ENCODE measurements at places on chromosomes 2 and 18.

DNA sequence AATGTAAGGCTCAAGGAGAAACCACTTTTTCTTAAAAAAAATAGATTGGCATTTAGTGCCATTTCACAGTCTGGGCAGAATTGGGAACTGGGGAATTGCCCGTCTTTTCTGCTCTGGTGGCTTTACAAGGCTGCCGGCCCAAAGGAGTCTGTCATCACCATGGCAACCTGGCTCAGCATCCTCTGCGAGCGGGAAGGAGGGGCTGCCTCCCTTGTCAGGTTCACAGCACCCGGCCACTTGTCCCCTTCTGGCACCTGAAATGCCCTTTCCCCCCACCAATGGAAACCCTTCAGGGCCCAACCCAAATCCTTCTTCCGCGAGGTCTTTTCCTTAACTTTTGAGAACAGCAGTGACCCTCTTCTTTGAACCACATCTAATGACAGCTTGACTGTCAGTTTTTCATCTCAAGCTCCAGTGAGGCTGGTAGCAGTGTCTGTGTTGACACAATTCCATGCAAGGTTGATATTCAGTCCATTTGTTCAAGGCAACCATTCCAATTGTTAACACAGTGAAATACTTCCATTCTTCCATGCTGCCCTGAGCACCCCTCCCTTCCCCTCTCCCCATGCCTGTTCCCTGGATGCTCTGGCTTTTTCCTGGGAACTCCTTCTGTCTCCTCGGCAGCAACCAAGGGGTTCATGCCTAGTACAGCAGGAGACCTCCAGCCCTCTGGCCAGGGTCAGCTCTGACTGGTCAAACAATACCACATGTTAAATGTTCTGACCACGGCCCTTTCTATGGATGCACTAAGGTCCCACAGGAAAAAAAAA lies 79.6 kb downstream of the DNER start:
- DNase-seq: no peak

- DNase-seq: no peak
Observed at GRCh38 chr2:60324536-60324935, 228.9 kb downstream of the BCL11A start.

DNA sequence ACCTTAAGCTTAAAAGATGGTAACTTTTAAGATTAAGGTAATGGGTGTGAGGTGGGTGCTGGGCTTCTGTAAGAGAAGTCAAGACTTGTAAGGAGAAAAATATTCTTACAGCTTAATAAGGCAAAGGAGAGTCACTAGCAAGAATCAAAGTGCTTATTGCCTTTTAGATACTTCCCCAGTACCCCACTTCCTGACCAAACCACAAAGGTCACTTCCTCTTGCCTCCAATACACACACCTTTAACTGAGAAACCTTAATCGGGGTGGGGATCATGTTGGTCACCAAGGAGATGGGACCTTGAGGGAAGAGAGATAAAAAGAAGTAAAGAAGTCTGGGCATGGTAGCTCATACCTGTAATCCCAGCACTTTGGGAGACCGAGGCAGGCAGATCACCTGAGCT lies 10.6 kb upstream of the ATG16L1 start:
- DNase-seq: no peak

GRCh38 chr2:189629531-189630453 lies 31.5 kb upstream of the ASNSD1 start:
- DNase-seq: no peak

DNA sequence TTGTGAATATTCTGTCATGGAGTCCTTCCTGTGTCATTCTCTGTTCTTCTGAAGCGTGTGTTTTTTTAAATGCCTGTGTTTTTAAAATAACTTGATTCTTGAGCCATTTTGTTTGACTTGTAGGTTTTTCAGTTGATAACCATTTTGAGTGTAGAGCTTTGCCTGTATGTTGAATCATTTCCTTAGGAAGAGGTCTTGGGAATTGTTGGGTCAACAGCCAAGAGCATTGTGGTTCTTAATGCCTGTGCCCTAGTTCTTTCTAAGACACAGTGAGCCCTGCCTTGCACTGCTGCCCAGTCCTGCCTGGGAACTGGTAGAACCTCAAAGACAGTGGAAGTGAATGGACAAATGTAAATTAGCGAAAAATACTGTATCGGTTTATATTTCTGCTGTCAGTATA lies 25.9 kb downstream of the RAB12 start:
- no peak for DNase-seq

DNA sequence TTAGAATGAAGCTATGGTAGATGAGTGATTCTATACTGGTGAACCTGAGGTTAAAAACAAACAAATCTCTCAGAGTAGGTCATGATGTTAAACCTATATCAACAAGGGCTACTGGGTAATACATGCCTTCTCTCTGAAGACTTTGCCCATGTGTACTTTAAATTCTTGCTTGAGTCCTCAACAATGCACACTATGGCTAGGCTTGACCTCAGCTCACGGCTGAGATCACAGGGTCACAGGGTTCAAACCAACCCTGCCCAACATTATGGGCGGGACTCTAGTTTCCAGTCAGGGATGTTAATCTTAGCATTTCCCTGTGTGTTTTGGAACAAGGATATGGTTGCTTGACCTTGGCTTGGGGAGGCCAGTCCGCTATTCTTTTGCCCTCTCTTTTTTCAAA lies 7.7 kb downstream of the CD28 start:
- no peak for DNase-seq

GRCh38 chr2:214542295-214542694 lies 131.4 kb downstream of the VWC2L start:
- no peak for DNase-seq

DNA sequence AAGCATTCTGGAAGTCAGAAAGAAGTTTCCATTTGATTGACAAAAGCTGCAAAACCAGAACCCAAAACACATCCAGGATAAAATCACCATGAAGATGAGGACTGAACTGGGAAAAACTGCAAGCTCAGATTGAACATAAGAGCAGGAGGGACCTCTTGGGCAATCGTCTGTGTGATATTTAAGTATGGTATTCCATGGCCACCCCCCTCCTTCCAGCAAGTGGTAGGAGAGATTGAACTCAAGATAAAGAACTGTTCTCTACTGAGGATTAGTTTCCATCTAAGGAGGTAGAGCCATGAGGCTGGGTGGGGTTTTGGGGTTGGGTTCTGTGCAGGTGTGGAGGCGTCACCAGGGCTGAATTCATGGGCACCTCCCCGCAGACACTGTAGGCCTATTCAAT lies 251.1 kb downstream of the NCKAP5 start:
- DNase-seq: no peak

DNA sequence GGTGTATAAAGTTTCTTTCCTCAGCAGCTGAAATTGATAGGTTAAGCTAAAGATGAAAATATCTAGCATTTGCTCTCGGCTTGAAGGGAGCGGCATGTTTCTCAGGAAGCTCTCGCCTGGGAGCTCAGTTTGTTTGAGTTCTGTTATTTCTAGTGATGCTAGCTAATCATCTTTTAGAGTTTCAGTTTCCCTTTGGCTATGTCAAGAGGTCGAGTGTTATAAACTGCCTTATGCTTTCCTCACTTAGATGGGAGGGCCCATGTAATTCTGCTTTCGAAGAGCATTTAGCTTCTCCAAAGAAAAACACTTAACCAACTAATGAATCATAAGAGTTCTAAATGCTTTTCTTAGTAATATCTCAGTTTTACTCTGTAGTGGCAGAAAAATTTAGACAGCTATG lies 33.6 kb downstream of the PLCL1 start:
- DNase-seq: no peak

DNA sequence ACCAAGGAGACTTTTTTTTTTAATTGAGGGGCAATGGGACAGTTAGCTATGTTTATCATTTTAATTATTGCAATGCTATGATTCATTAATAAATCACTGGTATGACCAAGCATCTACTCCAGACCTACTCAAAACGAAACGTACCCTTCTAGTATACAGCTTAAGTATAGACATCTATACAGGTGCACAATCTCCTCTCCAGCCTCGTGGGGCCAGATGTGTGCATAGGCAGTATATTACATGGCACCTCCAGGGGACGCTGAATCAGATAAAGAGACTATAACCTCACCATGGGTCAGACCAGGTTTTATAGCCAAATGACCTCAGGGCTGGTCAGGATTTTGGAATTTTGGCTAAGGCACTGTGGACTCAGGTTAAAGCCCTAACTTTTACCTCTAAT lies 86.6 kb downstream of the SS18 start:
- DNase-seq: no peak

- no peak for DNase-seq
Observed at GRCh38 chr2:174787487-174788205, 23.4 kb upstream of the CHRNA1 start.

- DNase-seq: no peak
Observed at GRCh38 chr18:27731211-27731610, 445.7 kb downstream of the CDH2 start.

DNA sequence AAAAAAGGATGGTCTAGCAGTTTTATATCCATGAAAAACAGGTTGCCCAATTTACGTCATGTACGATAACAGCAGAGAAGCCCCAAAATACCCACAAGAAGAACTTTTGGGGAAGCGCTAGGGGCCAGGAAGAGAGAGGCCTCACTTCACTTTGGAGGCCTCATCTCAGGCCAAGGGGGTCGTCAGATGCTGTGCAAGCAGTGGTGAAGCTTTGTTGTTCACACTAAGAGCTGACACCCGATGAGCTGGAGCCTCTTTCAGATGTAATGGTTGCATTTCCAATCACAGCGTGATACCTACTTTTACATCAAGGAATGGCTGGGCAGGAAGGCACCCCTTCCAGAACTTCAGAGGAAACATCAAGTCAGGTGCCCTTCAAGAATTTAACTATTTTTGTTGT lies 242.3 kb upstream of the PXDN start:
- DNase-seq: no peak

GRCh38 chr2:130972410-130972809 lies 120.8 kb downstream of the FAM168B start:
- DNase-seq: no peak

DNA sequence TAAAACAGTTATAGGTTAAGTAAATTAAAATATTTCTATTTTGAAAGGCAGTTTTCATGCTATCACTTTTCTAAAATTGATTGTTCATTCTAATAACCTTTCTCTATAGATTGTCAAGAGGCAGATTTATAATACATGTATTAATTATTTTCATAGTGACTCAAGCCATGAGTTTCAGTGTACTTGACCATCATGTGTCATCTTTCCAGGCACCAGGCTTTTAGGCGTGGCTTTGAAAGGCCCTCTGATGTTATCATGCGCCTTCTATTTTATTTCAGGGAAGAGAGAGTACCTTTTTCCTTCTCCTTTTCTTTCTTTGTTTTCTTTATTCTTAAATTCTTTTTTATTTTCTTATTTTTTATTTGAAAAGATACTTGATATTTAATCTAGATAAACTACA lies 128.3 kb upstream of the ETAA1 start:
- DNase-seq: no peak

DNA sequence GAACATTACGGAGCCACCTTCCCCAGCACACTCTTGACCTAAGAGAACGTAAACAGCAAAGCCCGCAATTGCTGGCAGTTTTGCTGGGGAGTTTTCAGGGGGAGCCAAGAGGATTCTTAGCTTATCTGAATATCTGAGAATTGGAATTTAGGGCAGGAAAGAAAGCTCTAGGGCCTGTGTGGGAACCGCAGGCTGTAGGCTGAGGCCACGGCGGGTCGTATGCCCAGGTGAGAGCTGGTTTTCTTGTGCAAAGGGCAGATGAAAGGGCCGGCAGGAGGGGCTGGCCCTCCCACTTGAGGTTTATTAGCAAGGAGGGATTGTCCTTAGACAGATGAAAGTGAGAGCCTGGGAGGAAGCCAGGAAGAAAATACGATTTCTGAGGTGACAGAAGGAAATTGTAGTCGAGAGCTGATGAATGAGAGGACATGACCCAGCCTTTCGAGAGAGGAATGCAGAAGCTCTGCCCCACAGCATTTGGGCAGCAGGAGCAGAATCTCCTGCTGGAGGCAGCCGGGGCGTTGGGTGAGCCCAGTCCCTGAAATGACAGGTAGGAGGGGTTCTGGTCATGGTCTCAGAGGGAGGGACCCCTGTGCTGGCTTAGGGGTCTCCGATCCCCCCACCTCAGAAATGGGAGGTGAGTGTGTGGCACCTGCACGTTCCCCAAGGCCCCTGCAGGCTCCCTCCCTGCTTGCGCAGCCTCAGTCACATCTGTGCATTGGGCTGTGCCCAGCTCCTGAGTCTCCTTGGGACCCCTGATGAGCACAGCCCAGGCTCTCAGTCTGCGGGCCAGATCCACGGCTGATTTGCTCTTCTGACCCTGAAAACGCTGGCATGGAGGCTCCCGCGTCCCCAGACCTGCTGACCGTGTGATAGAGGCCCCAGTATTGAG lies 61.1 kb downstream of the CABLES1 start:
- DNase-seq: no peak
